ENCODE measurements at places on chromosomes 3 and 15.

DNA sequence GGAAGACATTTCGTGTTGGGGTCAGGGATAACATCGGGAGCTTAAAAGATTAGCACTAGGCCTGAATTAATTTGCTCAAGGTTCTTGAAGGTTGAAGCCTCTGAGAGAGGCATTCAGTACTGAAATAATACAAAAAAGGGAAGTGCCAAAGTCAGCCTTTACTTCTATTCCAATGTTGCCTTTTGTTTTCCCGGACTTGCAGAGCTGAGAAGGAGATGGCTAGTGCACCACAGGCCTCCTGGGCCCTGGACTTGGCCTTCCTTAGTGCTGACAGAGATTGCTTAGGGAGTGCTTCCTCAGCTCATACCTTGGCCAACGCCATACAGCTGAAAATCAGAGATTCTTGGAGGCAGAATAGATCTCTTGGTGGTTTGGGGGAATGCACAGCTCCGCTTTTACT, 333.6 kb upstream of the TBL1XR1 start:
- DNase-seq = no peak

DNA sequence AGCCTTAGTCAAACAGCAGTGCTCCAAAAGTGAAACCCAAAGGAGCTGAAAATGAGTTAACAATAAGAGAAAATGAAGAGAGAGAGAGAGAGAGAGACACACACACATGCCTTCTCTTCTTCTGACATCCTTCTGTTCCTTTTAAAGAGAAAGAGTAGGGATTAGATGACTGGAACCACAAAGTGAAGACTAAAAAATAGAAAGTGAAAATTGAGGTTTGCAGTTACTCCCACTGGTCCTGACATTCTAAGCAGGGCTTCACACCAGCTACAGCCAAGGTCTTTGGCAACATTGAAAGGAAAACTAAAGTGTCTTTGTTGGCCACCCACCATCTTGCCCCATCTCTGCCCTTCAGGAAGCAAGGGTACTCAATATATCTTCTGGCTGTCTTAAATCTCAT, 59.2 kb downstream of the USP50 start:
- DNase-seq = no peak

DNA sequence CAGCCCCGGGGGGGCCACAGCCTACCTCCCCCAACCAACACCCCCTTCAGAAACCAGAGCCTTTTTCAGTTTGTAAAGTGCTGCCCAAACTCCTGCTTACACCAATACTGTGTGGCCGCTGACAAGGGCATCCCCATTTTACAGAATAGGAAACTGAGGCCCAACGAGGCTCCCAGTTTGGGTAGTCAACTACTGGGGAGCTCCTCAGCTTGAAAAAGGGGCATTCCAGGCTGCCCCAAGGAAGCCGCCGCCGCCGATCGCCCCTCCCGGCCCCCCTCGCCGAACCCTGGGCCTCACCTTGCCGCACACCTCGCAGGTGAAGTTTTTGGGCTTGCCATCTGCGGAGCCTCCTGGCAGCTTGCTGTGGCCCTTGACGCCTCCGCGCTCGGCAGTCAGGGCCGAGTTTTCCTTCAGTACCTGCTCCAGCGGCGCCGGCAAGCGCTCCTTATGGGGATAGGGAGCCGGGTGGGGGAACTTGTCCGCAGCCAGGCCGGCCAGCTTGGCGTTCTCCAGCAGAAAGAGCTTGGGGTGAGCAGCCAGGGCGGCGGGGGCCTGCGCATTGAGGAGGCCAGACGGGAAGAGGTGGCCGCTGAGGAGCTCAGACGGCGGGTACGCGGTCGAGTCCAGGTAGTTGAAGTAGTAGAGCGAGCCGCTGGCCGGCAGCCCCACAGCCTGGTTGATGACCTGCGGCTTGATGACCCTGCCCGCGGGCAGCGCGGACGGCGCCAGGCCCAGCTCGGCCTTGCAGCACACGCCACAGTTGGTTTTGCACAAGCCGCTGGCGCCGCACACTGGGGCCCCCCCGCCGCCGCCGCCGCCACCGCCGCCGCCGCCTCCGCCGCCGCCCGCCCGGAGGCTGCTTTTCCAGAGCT, 1.4 kb downstream of the FEZF2 start:
- DNase-seq = no peak

GRCh38 chr15:32641517-32642059, at the start of gene SCG5:
Gene SCG5 (plus strand): TSS chr15:32641710. CDS start chr15:32643593, 1,883 bp downstream.
- DNase-seq = no peak

- DNase-seq = no peak
These were observed 320.6 kb downstream of the UACA start for GRCh38 chr15:70442616-70443321.

DNA sequence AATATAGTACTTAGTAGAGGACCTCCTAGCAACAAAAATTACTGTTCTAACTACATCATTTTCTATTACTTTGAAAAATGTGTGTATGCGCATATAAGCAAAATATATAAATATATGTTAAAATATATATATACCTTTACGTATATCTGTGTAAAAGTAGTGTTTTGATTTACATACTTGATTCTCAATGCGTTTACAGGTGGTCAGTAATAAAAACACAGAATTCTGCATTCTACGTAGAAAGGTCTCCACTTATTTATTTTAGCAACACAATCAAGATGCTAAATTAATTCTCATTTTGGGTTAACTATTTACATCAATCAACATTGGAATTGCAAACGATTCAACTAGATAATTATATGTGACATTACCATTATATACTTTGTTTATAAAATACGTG, 158.0 kb downstream of the ATG7 start:
- no peak for DNase-seq

- no peak for DNase-seq
These were observed 32.0 kb upstream of the CASR start for GRCh38 chr3:122151480-122151879.

- DNase-seq = no peak
These were observed 7.4 kb downstream of the MKRN3 start for GRCh38 chr15:23572844-23573243.

- DNase-seq = no peak
These were observed 4.7 kb upstream of the DNASE1L3 start for GRCh38 chr3:58215317-58216025.

GRCh38 chr15:101318147-101318819, 23.2 kb upstream of the SNRPA1 start:
- no peak for DNase-seq

DNA sequence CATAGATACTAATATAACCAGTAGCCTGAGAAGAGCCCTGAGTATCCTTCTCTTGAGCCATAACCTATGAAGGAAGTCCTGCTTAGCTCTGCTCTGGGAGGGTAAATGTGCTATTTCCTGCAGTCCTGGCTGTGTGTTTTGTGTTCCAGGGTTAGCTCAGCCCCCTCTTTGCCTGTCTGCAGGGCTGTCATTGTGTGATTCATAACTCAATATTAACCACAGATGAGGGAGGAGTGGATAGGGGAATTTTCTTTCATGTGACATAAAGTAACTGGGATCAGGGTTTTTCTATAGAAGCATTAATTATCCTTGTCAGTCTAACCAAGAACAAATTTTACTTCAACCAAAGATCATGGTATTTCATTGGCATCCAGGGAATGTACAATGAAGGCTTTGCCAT, 183.3 kb upstream of the ZBTB20 start:
- peak; percentile 59 for DNase-seq

DNA sequence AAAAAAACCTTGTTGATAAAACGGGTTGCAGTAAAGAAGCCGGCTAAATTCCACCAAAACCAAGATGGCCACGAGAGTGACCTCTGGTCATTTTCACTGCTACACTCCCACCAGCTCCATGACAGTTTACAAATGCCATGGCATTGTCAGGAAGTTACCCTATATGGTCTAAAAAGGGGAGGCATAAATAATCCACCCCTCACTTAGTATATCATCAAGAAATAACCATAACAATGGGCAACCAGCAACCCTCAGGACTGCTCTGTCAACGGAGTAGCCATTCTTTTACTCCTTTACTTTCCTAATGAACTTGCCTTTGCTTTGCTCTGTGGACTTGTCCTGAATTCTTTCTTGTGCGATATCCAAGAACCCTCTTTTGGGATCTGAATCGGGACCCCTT, 14.4 kb upstream of the CDC25A start:
- DNase-seq = no peak

DNA sequence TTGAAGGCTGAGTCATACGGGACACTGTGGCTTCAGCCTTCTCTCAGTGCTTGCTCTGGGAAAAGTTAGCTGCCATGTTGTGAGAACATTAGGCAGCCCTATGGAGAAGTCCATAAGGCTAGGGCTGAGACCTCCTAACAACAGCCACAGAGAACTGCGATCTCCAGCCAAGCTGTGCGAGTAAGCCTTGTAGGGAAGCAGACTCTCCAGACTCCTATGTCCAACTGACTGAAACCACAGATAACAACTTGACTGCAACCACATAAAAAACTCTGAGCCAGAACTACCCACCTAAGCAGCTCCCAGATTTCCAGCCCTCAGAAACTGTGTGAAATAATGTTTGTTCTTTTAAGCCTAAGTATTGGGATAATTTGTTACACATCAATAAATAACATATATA, 40.7 kb downstream of the DENND6A start:
- DNase-seq = peak; percentile 9

GRCh38 chr3:31252216-31253185, 280.2 kb upstream of the STT3B start:
- DNase-seq = no peak

DNA sequence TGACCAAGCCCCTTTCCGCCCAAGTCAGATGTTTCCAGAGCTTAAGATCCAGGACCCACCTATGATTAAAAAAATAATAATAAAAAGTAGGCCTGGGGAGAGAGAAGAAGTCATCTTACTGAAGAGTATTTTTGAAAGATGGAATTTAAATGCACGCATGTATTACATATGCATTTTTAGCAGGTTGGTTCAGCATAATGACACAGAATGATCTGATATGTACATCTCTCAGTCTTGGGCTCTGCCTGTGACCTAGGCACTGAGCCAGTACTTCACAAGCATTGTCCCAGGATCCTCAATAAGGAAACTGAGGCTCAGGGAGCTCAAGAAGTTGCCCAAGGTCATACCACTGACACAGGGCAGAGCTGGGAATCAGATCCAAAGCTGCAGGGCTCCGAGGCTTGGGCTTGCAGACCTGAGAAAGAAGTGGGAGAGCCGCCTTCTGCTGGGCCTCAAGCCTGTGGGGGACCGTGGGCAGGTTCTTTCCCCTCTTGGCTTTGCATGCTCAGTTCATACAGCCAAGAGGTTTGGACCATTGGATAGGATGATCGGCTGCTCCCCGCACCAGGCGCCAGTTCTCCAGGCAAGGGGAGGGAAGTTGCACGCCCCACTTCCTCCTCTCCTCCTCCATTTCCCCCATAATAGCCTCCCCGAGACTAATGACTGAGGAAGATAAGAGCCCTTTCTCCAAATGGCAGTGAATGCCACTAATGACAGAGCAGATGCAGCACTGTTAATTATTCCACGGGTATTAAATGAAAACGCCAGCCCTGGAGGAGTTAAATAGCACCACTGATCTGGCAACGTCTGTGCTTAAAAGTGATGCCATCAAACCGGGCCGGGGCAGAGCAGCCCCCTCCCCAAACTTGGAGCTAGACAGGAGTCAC, 6.9 kb downstream of the SLC6A1 start:
- no peak for DNase-seq

DNA sequence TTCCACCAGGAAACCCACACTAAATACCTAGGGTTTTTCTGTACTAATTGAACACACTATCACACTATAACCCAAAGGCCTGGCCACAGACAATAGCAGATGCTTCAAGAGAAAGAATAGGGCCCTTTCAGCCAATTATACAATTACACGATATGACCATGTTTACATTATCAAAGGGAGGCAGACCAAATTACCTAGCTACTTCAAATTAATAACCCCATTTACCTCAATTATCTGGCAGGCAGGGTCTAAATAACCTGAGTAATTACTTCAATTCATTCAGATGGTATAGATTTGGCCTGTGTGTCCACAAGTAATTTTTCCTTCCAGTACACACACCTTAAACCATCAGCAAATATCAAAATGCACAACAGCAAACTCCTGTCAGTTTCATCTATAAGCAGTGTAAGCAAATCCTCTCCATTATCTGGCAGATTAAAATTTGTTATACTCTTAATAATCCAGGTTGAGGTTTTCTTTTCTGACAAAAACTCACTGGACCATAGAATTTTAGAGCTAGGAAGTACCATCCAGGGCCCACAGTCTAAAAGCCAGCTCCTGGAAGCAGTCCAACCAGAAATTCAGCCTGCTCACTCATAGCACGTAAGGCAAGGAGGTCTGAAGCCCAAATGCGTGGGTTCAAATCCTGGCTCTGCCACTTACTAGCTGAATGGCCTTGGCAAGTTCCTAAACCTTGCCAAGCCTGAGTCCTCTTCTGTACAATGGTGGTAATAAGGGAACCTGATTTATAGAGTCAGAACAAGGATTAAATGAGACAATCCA, 51.8 kb downstream of the RFTN1 start:
- DNase-seq = no peak

GRCh38 chr3:16496008-16496407, 17.5 kb downstream of the RFTN1 start:
- DNase-seq = no peak

- no peak for DNase-seq
These were observed 34.5 kb upstream of the STIMATE start for GRCh38 chr3:52931889-52932288.

DNA sequence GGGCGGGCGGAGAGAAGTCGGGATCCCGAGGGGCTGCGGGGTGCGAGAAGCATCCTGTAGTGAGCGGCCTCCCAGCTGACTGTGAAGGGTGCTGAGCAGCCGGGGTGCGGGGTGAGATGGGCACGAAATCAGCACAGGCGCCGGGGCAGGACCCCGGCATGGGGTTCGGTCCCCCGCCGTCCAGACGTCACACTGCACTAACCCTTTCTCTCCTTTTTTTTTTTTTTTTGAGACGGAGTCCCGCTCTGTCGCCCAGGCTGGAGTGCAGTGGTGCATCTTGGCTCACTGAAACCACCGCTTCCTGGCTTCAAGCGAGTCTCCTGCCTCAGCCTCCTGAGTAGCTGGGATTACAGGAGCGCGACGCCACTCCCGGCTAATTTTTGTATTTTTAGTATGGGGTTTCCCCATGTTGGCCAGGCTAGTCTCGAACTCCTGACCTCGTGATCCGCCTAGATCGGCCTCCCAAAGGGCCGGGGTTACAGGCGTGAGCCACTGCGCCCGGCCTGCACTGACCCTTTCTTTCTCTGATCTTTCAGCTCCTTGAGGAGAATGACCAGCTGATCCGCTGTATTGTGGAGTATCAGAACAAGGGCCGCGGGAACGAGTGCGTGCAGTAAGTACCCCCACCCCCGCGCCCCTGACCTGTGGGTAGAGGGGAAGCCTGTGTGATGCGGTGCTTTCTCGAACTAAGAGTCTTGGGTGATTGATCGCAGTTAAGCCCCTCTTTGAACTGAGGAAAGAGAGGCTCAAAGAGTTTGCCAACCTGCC, 513 bp downstream of the SS18L2 start:
- DNase-seq = no peak

DNA sequence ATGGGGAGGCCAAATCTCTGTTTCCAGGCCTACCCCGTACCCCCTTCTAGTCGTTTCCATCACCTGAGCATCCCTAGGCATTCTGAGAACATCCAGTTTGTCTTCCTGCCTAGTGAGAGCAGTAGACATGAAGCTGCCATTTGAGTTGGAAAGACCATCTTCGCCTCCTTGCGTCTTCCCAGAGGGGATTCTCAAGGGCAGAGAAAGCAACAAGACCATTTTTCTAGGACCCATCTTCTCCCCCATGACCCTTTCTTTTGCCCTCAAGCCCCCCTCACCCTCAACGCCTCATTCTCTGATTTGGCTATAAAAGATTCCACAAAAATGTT, 148.7 kb upstream of the BHLHE40 start:
- no peak for DNase-seq

GRCh38 chr15:39641191-39641889, 60.5 kb downstream of the THBS1 start:
- DNase-seq = no peak

GRCh38 chr3:137770835-137771399, 6.8 kb downstream of the SOX14 start:
- DNase-seq = no peak
